ENCODE measurements at places on chromosomes 3 and 15. TPM values are rescaled to one million over a fixed set of nuclear protein-coding genes. Genes with fewer than 3 reads are reported as not detected.

Gene CLDN16
- not detected for total RNA-seq

Gene KCNMB2
- total RNA-seq, result not detected

Gene ZDHHC23
- total RNA-seq, result 2.6 TPM

Gene B3GALNT1
- total RNA-seq, result 0.32 TPM

Gene WDR49
- total RNA-seq, result not detected

Gene CHRD
- total RNA-seq, result 0.07 TPM

DNA sequence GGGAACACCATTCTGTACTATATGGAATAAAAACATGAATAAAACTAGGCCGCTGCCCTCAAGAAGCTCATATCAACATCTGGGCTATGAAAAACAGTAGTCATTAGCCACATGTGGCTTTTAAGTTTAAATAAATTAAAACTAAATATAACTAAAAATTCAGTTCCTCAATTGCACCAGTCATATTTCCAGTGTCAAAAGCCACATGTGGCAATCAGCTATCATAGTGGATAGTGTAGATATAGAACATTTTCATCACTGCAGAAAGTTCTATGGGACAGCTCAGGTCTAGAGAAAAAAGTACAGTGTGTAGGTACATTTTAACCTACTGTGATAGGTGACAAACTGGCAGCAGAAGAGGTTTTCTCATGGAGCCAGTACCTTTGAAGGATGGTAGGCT is 261.4 kb downstream of the FOXP1 start:
- H3K27me3 ChIP-seq, result no peaks in the 10 kb centered on the region
- H3K36me3 ChIP-seq, result no peaks in the 10 kb centered on the region
- no peak for DNase-seq
- H3K27ac ChIP-seq, result no peak overlapping the region

DNA sequence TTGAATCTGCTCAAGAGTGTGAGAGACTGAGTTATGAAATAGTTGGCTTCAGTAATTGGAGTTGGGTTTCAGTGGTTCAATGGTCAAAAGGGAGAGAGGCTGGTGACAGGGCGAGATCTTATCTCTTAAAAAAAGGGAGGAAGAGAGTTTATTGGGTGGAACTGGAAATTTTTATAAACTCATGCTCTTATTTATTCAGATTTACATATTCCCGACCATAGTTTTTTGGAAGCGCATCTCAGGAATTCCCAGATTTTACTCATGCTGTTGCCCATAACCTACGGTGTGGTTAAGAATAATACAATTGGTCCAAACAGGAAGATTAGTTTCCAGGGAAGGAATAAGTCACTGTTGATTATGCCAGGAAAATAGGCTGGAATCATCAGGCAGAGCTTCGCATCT is 41.4 kb downstream of the CD200 start:
- no peak overlapping the region for H3K4me3 ChIP-seq
- no peak for DNase-seq
- H3K4me1 ChIP-seq, result peaks cover 62% of the 10 kb centered on the region

- H3K36me3 ChIP-seq, result no peaks in the 10 kb centered on the region
- H3K4me1 ChIP-seq, result peaks cover 5% of the 10 kb centered on the region
- no peak overlapping the region for H3K4me3 ChIP-seq
- peaks cover 5% of the 10 kb centered on the region for H3K27me3 ChIP-seq
- H3K27ac ChIP-seq, result no peak overlapping the region
- DNase-seq, result no peak
Observed at GRCh38 chr15:42033214-42033873, 12.5 kb upstream of the PLA2G4E start.

DNA sequence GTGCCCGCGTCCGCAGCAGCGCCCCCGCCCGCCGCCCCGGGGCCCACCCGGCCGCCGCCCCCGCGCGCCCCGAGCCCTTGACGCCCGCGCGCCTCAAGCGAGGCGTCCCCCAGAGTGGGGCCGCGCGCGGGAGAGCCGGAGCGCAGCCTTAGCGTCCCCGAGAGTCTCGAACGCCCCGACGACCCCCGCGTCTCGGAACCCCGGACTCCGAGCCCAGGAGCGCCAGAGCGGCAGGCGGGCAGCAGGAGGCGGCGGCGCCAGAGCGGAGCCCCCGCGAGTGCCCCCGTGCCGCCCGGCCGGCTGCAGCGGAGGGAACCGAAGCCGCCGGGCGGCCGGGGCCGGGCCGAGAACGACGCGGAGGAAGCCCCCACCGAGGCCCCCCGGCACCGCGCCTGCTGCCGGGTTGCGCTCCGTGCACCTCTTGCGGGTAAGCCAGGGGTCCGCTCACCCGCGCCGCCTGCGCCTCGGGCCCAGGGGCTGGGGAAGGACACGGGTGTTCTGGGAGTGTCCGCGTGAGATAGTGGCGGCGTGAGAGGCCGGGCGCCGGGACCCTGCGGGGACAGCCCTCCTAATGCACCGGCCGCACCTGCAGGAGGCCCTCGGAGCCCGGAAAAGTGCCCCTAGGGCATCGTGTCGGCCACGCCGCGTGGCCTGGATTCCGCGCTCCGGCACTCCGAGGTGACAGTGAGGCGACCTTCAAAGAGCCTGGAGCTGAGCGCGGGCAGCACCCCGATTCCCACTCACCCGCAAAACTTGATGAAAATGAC is 52.0 kb upstream of the ULK4 start:
- peak overlapping the region; percentile 85 for H3K27ac ChIP-seq
- peak overlapping the region; percentile 88 for H3K4me3 ChIP-seq
- no peaks in the 10 kb centered on the region for H3K27me3 ChIP-seq

DNA sequence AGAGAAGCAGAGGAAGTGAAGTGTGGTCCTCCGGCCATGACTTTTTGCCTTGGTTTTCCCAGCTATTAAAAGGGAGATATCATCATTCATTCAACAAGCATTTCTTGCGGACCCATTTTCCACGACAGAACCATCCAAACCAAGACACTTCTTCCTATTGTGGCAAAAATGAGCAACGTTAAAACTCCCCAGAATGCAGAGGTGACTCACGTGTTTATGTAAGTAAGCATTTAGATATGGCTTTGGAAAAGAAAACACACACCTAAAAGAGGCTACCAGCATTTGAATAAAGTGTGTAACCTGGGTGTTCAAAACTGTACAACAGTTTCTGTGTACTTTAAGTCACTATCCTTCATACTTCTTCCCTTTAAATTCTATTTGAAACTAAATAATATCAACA is 181.3 kb downstream of the RORA start:
- peaks cover 3% of the 10 kb centered on the region for H3K27me3 ChIP-seq
- no peak overlapping the region for H3K4me3 ChIP-seq
- H3K36me3 ChIP-seq, result no peaks in the 10 kb centered on the region
- H3K4me1 ChIP-seq, result no peaks in the 10 kb centered on the region

DNA sequence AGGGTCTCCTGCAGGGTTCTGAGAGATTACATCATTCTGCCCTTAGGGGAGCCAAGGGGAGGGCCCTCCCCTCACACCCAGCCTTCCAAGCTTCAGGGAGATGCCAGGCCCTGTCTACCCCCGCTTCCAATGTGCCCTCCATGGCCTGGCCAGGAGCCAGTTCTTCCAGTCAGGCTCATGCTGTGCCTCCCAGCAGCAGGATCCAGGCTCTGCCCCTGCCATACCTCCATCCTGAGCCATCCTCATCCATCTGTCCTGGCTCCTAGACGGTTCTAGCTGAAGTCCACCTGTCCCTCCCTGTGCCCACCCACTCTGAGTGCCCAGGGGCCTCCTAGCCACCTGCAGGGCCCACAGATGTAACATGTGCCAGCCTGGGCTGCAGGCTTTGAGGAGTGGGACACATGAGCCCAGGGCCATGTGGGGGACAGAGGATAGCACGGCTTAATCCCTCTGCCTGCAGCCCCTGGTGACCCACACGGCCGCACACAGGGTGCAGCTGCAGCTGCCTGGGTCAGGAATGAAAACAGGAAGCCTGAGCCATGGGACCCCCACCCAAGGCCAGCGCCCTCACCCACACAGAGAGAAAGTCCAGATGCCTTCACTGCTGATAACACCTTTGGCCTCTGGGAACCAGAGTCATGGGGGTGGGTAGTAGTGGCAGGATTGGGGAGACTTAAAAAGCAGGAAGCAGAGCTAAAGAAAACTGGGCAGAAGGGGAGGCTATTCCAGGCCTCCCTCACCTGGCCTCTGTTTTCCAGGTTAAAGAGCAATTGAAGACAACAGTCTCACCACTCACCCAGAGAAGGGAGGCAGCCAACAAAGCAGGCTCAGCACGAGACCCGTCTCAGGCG is 11.8 kb downstream of the PLCD1 start:
- DNase-seq, result no peak
- peaks cover 3% of the 10 kb centered on the region for H3K4me1 ChIP-seq
- H3K27ac ChIP-seq, result no peak overlapping the region
- H3K4me3 ChIP-seq, result no peak overlapping the region
- peaks cover 27% of the 10 kb centered on the region for H3K36me3 ChIP-seq

- peak overlapping the region; percentile 91 for H3K27ac ChIP-seq
- H3K4me1 ChIP-seq, result peaks cover 35% of the 10 kb centered on the region
- H3K4me3 ChIP-seq, result peak overlapping the region; percentile 93
- DNase-seq, result no peak
Observed at GRCh38 chr3:127597020-127597771, 1.0 kb upstream of the MCM2 start.

GRCh38 chr3:197718891-197719290 is 17.8 kb downstream of the RUBCN start:
- H3K27ac ChIP-seq, result no peak overlapping the region
- no peak for DNase-seq
- peaks cover 54% of the 10 kb centered on the region for H3K36me3 ChIP-seq
- H3K4me3 ChIP-seq, result no peak overlapping the region
- peaks cover 11% of the 10 kb centered on the region for H3K4me1 ChIP-seq
- no peaks in the 10 kb centered on the region for H3K27me3 ChIP-seq

GRCh38 chr15:48805591-48805990 is 5.3 kb downstream of the CEP152 start:
- no peak overlapping the region for H3K27ac ChIP-seq
- H3K4me3 ChIP-seq, result no peak overlapping the region
- DNase-seq, result no peak
- H3K36me3 ChIP-seq, result peaks cover 34% of the 10 kb centered on the region
- peaks cover 52% of the 10 kb centered on the region for H3K4me1 ChIP-seq
- H3K27me3 ChIP-seq, result no peaks in the 10 kb centered on the region

DNA sequence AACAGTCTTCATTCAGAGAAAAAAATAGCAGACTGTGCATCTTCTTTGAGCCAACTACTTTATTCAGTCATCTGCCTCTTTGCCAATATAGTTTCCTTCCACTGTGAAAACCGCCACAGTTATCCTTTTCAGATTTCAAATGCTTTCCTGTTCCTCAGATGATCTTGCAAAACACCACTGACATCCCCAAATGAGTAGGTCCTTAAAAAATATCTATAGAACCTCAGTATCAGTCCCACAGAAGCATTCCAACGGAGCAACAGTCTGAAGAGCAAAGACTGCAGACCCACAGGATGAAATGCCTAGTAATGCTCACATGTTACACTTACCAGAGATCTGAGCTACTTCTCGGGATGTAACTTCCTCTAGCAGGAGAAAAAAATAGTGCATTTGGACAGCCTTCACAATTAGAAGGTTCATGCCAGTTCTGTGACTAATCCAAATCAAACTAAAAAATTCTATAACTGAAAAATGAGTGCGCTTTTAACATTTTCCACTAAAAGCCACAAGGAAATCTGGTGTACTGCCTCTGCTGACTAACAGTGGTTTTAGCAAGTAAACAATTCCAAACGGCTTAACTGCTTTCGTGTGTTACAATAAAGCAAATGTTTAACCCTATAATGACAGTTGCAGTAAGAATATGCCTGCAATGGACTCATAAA is at the start of gene ANKRD28:
Gene ANKRD28, minus strand, starts transcription at position 338 of the 662 bp plus-strand sequence. CDS start 1,458 bp downstream, outside the sequence.
- peak within 1 kb of the TSS; percentile 92 for H3K27ac ChIP-seq
- peaks cover 77% of the 10 kb centered on the region for H3K4me1 ChIP-seq
- H3K27me3 ChIP-seq, result no peaks in the 10 kb centered on the region
- DNase-seq, result no peak

GRCh38 chr3:150755902-150756301 is 7.1 kb downstream of the SIAH2 start:
- H3K27me3 ChIP-seq, result no peaks in the 10 kb centered on the region
- no peak overlapping the region for H3K4me3 ChIP-seq
- H3K27ac ChIP-seq, result no peak overlapping the region
- DNase-seq, result no peak

DNA sequence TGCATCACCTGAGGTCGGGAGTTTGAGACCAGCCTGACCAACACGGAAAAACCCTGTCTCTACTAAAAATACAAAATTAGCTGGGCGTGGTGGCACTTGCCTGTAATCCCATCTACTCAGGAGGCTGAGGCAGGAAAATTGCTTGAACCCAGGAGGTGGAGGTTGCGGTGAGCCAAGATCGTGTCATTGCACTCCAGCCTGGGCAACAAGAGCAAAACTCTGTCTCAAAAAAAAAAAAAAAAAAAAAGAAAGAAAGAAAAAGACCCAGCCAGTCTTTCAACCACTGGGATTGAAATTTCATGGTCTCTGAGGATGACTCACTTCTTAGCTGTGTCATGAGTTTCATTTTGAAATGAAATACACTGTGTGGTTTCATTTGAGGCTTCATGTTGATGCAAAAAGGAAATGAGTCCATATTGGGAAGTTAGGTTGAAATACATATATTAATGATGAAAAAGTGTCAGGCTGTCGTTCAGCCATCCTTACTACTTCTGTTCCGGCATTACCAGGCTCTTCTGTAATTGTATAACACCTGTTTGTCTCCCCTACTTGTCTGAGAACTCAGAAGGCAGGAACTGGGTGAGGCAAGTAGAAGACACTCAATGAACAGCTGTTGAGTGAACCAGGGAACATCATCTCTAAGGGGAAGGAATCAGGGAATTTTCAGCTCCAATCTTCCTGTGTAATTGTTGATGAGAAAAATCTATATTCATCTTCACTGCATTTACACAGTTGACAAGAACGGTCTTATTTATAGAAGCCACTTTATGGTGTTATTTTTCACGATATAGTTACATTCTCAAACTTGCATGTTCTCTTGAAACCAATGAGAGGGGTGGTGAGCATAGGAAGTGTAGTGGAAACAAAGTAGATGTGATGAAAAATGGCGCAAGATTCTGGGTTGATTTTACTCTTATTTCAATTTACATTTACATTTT is 87.4 kb downstream of the NFKBIZ start:
- H3K36me3 ChIP-seq, result no peaks in the 10 kb centered on the region
- H3K27ac ChIP-seq, result peak overlapping the region; percentile 71
- H3K4me3 ChIP-seq, result peak overlapping the region; percentile 46
- peaks cover 16% of the 10 kb centered on the region for H3K27me3 ChIP-seq

DNA sequence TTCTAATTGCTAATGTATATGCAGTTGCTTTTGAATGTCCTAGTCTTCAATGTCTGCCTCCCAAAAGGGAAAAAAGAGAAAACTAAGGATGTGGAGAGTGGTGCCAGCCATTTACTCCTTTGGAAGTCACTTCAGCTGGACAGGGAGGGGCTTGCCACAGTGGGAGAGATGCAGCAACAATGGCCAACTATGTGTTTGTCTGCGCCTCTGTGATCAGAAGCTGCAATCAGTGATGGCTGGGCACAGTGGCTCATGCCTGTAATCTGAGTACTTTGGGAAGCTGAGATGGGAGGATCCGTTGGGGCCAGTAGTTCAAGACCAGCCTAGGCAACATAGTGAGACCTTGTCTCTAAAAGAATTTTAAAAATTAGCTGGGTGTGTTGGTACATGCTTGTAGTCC is 16.7 kb upstream of the CLRN1 start:
- no peak overlapping the region for H3K27ac ChIP-seq
- no peaks in the 10 kb centered on the region for H3K4me1 ChIP-seq
- peaks cover 38% of the 10 kb centered on the region for H3K27me3 ChIP-seq
- no peaks in the 10 kb centered on the region for H3K36me3 ChIP-seq
- H3K4me3 ChIP-seq, result no peak overlapping the region
